ENCODE measurements at places on chromosomes 6 and 20.

GRCh38 chr6:121855521-121855920 is 420.1 kb downstream of the GJA1 start:
- ATAC-seq: no peak

- ATAC-seq: no peak
Measured at GRCh38 chr6:109279628-109280027, 102.6 kb downstream of the CD164 start.

GRCh38 chr6:111709615-111710398 is 104.1 kb upstream of the TRAF3IP2 start:
- ATAC-seq: peak; percentile 84

- no peak for ATAC-seq
Measured at GRCh38 chr6:6969761-6970223, 138.0 kb upstream of the RREB1 start.

- ATAC-seq: no peak
Measured at GRCh38 chr6:22306741-22307466, 10.1 kb upstream of the PRL start.

- ATAC-seq: no peak
Measured at GRCh38 chr6:158110986-158111385, 57.1 kb downstream of the SERAC1 start.

DNA sequence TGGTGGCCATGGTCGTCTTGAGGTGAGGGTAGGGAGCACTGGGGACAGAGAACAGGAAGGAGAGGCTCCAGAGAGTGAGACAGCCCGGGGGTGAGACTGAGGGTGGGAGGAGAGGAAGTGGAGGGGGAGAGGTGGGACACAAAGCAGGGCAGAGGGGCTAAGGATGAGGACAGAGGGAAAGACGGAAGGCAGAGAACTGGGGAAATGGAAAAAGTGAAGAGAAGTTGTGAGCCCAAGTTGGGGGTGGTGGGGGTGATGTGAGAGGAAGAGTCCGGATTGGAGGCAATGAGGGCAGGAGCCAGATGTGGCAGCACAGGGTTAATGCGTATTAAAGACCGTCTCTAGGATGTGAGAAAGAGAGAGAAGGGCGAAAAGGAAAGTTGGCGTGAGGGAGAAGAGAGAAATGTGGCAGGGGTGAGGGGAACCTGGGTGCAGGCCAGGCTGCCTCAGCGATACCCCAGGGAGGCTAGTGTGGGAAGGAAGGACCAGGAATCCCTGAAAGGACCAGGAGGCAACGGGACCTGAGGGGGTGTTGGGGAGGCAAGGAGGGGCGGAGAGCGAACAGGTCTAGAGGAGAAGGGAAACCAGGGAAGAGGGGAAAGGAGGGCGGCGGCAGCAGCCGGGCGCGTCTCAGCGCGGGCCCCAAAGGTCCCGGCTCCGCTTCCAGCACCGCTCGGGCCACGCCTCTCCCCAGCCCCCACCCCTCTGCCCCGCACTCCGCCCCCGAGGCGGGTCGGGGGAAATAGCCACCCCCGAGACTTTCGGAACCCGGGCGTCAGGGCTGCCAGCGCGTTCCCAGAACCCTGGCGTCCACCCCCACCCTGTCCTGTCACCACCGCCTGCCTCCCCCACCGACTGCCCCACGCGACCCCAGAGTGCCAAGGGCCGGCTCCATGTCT is at the start of gene PPP1R18:
Gene PPP1R18, minus strand, starts transcription at position 637 of the 899 bp plus-strand sequence. Its CDS starts 627 bp downstream, at position 10.
- peak; percentile 60 for ATAC-seq

- no peak for ATAC-seq
Measured at GRCh38 chr6:1711136-1711535, 101.4 kb downstream of the FOXC1 start.

DNA sequence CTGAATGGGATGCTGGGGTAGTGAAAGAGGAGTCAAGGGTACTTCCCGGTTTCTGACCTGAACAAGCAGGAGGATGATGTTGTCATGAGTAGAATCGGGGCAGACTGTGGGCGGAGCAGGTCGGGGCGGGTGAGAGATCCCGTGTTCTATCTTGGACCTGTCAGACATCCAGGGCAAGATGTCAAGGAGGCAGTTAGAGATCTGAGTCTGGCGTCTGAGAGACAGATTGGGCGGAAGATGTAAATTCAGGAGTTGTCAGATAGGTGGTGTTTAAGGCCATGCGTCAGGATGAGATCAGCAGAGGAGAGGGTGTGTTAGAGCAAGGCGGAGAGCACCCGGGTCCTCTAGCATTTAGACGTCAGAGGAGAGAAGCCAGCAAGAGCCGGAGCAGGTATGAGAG is 115.5 kb downstream of the DLGAP4 start:
- no peak for ATAC-seq

GRCh38 chr20:45344168-45344860 is 3.9 kb downstream of the SDC4 start:
- no peak for ATAC-seq

- no peak for ATAC-seq
Measured at GRCh38 chr6:131832363-131832762, 24.5 kb downstream of the ENPP1 start.

DNA sequence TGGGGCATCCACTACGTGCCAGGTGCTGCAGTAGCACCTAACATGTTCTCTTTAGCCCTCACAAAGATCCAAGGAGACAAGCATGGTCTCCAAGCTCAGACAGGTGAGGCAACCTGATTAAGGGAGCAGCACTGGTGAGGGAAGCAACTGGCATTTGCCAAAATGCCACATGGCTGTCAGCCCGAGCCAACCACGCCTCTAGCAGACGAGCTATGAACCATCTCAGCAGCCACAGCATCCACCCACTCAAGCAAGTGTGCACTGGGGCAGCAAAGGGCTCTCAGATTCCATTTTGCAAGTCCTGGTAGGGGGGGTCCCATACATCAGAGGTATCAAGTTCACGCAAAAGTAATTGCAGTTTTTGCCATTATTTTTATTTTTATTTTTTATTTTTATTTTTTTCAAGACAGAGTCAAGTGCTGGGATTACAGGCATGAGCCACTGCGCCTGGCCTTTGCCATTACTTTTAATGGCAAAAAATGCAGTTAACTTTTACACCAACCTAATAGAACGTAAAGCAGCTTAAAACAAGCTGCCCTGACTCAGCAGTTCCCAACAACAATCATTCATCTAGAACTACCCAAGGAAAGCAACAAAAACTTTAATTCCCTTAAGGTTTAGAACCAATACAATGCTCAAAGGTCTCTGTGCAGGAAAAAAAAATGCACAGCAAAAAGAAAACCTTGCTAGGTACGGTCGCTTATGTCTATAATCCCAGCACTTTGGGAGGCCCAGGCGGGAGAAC is 36.3 kb upstream of the SPDEF start:
- ATAC-seq: peak; percentile 77

- no peak for ATAC-seq
Measured at GRCh38 chr20:61387204-61387953, 135.3 kb downstream of the CDH4 start.

DNA sequence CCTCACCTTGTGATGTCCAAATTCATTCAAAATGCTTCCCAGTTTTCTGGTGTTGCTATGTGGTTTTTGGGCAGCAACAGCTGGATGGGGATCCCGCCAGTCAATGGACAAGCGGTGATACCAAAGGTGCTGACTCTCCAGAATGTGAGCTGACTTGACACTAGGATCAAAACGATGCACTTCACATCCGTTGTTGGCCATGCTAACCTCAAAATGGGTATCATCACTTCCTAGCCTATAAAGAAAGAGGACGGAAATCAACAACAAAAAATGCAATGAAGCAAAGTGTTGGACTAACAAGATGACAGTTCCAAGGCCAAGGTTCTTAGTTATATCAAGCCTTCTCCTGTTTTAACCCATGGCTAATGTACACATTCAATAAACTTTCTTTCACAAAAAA is 59.2 kb downstream of the METTL24 start:
- no peak for ATAC-seq

DNA sequence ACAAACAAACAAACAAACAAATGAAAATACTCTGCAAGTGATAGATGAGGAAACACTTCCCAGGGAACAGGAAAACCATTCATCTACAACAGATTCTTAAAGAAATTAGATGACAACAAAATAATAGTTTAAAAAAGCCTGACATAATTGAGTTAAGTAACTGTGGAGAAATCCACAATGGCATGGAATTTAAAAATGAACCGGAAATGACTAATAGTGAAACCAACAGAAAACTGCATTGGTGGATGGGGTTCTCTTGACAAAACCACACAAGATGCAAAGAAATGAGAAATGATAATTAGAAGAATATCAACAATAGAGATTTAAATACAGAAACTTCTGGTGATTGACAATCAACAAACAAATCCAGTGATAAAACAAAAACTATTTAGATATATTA is 785.6 kb downstream of the QKI start:
- no peak for ATAC-seq

GRCh38 chr6:11126876-11127275 is 15.4 kb upstream of the ERVFRD-1 start:
- no peak for ATAC-seq

- no peak for ATAC-seq
Measured at GRCh38 chr20:24658920-24659660, 189.7 kb downstream of the SYNDIG1 start.

- no peak for ATAC-seq
Measured at GRCh38 chr20:40571639-40572038, 117.4 kb downstream of the MAFB start.

DNA sequence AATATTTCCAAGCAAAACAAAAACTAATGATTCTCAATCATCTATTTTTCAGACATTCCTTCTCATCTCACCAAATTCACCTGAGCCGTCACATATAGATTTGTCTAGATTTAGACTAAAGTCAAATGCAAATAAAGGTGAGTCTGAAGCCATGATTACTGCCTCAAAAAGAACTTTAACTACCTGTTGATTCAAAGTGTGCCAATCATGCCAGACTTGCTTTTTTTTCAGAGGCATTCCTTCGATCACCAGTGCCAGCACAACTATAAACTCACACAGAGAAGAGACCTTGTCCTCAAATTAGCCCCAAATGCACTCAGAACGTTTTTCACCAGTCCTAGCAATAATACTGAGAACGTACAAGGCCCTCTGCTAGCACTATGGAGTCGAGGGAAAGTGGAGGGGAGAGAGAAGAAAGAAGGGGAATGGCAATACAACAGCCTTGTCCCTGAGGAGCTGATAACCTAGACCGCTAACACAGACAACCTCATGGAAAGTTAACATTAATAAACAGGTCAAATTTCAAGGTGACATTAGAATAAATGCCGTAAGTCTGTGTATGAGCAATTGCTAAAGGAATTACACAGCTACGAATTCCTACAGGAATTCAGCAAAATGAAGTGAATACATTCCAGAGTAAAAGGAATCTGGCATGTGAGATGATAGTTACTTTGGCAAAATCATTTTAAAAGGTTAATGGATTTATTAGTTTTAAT is 60.9 kb downstream of the EPB41L2 start:
- ATAC-seq: no peak

- ATAC-seq: no peak
Measured at GRCh38 chr20:63045401-63045800, 38.6 kb upstream of the BHLHE23 start.

GRCh38 chr20:11502061-11502460 is 415.6 kb upstream of the BTBD3 start:
- ATAC-seq: no peak

- peak; percentile 73 for ATAC-seq
Measured at GRCh38 chr6:39102071-39102820, 12.7 kb downstream of the SAYSD1 start.

GRCh38 chr6:56458324-56458884 is 184.3 kb downstream of the DST start:
- no peak for ATAC-seq

- no peak for ATAC-seq
Measured at GRCh38 chr6:11812439-11812838, 33.8 kb upstream of the ADTRP start.

DNA sequence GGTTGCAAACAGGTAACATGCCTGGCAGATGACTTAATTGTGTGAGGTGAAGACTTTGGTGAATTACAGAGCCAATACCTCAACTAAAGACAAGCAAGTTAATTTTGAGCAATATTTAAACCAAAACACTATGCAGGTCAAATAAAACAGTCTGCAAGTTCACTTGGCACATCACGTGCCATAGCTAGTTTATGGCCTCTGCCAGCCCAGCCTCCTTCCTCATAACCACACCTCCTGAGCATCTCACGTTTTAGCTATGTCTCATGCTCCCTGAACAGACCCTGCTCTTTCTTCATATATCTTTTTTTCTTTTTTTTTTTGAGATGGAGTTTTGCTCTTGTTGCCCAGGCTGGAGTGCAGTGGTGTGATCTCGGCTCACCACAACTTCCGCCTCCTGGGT is 4.5 kb upstream of the CNBD2 start:
- ATAC-seq: no peak

DNA sequence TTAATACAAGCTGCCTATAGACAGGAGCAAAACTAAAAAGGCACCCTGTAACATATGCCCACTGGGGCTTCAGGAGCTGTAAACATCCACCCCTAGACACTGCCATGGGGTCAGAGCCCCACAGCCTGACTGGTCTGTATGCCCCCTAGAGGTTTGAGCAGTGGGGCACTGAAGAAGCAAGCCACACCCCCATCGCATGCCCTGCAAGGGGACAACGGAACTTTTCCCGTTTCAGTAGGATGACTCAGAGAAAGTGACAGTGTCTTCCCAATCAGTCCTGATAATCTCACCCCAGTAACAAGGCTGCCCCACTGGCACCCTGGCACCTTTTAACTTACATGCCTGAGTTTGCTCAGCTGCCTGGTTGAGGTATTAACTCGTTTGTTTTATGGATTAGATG is 35.9 kb downstream of the BEND3 start:
- no peak for ATAC-seq

GRCh38 chr6:21208796-21209186 is 384.8 kb upstream of the SOX4 start:
- ATAC-seq: no peak

GRCh38 chr20:13855613-13856012 is 70.8 kb downstream of the NDUFAF5 start:
- ATAC-seq: no peak

GRCh38 chr20:40293740-40294139 is 395.3 kb downstream of the MAFB start:
- ATAC-seq: no peak

DNA sequence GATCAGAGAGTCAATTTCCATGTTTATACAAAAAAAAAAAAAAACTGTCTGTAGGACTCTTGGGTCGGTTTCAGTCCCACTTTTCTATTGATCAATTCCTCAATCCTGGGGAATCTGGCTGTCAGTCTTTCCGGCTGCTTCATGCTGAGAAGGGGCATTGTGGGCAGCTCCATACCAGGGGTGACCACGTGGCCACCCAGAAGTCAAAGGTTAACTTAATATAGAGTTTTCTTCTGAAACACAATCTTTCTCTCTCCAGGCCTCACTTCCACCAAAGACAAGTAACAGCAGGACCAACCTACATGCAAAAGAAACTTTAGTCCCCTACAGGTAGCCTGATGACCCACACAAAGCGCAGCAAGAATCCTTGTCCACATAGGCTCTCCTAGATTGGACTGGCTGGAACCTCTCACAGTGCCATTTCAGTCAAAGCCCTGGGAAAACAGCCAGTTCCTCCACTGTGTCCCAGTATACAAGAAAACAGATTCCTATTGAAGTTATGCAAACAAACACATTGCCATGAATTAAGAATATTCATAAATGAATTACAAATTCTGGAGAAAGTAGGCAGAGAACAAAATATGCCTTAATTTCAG is 18.5 kb upstream of the SERPINB9 start:
- no peak for ATAC-seq

GRCh38 chr6:89895276-89895874 is 1.1 kb downstream of the GJA10 start:
- ATAC-seq: no peak

GRCh38 chr20:40681165-40681564 is 7.9 kb downstream of the MAFB start:
- no peak for ATAC-seq
